Stimulated activated CD4-positive, alpha-beta T cell treated with anti-CD3 and anti-CD28 coated beads, Interleukin-12 subunit alpha, Interleukin-12 subunit beta, amount 100 ng/mL, for 48 hours (primary cell): ENCODE measurements at places on chromosomes 5 and 9.
A peak's percentile ranks its signal among the peaks of the same experiment; 100 is the strongest.

GRCh38 chr9:112224401-112225289 lies 49.5 kb upstream of the SUSD1 start:
- DNase-seq, result no peak

GRCh38 chr9:33167972-33168461 lies 881 bp upstream of the B4GALT1 start:
- no peak for DNase-seq

DNA sequence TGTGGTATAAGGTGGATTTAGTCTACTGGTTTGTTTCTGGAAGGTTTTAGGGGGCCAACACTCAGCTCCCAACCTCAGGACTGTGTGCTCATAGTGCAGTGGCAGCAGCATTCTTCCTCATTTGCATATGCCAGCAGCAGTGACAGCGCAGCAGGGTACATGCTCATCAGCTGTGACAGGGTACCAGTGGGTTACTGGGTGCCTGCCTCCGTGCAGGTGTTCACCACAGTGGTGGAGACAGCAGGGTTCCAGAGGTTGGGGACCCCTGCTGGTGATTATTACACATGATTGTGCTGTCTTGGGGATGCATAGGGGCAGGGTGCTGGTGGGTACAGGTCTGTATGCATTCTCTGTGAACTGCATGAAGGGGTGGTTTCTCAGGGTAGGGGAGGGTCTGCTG lies 45.5 kb upstream of the IFNE start:
- DNase-seq, result no peak

- DNase-seq, result no peak
Measured at GRCh38 chr5:127923804-127924570, 159.6 kb upstream of the SLC12A2 start.

DNA sequence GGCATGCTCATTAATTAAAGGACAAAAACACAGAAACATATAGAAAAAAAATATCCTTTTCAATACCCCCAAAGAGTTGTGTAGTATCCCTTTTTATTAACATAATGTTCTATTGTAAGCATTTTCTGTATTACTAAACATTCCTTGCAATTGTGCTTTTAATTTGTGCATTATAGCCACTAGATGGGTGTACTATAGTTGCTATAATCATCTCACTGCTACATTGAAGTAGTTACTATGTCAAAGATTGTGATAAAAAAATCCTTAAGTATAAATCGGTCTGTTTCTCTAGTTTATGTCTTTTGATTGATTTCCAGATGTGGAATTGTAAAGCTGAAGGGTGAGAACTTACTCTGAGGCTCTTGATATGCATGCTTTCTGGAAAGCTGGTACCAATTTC lies 21.4 kb downstream of the FREM1 start:
- DNase-seq, result no peak

- DNase-seq, result peak; percentile 92
Measured at GRCh38 chr9:127224883-127225739, 39.5 kb upstream of the GARNL3 start.

- DNase-seq, result no peak
Measured at GRCh38 chr5:59067956-59068656, 485.2 kb downstream of the RAB3C start.

DNA sequence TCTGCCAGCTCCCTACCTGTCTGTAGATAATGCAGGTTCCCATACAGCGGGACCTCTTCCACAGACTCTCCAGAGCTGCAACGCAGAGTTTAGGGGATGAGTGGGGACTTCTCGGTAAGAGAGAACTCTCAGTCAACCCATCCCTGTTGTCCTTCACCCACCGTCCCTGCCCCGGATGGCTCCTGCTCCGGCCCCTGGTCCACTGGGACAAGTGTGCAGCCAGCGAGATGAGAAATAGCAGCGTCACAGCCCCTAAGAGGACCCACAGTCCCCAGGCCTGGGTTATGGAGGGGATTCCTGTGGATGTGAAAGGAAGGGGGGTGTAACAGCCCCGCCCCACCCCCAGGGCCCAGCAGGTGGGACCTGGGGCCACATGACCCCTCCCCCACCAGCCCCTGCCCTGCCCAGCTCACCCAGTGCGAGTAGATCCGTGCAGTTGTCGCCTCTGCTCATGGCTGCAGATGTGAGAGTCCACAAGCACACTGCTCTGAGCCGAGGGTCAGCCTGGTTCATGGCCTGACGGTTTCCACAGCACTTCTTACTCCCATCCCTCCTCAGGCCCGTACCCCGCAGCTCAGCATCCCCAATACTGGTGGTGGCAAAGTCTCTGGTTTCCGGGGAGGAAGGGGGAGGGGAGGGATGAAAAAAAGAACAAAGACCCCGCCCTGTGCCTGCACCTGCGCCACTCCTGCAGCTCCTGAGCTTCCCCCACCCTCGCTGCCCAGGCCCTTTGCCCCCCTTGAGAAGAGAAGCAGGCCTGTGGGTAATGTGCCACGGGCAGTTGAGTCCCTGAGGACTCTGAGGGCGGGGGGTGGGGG lies at the start of gene SIT1:
Gene SIT1 (minus strand): TSS at position 591 of the 818 bp plus-strand sequence. CDS start 78 bp downstream, at position 513.
- peak; percentile 24 for DNase-seq

- no peak for DNase-seq
Measured at GRCh38 chr5:127019928-127020327, 10.4 kb downstream of the MARCHF3 start.

DNA sequence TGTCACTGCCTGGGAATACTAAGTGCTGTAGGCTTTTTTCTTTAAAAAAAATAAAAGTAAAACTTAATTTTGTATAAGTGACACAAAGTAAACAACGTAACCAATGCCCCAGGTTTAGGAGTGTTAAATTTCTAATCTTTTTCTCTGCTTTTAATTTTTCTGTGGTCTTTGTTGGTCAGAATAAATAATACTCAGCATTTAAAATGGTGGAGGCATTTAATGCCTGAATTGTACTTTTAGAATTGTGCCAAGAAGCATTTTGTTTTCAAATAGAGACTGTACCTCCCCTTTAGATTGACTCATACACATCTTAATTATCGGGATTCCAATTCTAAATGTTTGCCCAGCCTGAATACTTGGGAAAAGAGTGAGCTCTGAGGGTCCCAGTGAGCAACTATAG lies 1.6 kb downstream of the DMXL1 start:
- no peak for DNase-seq

DNA sequence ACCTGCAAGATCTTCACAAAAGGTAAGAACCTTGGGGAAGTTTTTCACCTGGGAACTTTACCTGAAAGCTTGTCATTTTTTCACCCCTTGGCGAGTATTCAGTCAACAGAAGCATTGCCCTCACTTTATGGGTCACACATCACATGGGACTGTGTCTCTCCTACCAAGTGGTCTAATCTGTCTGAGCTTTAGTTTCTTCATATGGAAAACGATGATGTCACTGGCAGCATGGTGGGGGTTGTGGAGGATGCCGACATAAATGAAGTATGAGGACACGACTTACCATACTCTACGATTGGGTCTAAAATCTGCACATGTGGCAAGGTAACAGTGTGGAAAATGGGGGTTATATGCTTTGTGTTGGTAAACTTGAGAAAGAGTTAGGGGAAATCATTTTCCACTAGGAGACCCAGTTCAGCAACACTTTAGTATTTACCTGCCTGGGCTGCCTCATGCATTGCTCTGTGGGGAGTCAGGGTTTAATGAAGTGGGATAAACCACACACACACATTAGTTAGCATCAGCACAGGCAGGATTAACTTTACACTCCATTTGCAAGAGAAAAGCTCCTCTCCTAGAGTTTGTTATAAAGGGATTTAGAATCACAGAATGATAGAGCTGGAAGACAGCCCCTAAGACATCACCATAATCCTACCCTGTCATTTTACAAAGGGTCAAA lies 19.8 kb upstream of the PAX5 start:
- DNase-seq, result no peak

DNA sequence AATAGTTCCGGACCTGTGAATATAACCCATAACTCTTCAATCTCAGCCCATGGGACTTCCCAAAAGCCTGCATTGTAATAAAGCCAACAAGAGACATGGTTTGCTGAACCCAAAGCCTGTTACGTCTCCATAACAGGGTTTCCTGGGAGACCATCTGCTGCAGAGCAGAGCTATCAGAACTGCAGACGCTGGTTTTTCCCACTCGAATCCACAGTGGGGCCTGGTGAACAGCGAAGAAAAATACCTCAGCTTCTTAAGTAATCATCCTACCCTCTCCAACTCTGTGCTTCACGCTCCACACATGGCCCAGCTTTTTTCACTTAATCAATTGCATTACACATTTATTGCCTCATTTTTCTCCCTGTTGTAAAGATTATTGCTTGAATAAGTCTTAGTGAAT lies 409.5 kb upstream of the GRIA1 start:
- no peak for DNase-seq

DNA sequence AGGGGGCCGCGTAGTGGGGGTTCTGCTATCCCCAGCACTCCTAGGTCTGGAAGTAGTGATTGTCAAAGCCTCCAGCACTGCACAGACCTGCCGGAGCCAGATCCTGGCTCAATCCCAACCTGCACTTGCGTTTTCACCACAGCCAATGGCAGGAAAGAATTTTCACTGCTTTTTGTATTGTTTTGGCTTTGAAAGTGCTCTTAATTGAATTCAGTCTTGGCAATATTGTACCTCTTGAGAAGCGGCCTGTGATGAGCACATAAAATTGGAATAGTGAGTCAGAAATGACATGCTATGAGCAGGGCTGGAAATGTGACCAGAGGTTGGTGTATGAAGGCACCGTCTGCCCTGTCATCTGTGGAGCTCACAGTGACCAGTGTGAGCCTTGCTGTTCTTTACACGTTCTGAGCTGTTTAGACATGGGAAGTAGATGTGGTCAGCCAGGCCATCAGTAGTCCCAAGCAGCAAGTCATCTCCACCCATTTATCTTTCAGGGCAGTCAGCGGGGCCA lies 41.5 kb downstream of the SECISBP2 start:
- DNase-seq, result no peak

DNA sequence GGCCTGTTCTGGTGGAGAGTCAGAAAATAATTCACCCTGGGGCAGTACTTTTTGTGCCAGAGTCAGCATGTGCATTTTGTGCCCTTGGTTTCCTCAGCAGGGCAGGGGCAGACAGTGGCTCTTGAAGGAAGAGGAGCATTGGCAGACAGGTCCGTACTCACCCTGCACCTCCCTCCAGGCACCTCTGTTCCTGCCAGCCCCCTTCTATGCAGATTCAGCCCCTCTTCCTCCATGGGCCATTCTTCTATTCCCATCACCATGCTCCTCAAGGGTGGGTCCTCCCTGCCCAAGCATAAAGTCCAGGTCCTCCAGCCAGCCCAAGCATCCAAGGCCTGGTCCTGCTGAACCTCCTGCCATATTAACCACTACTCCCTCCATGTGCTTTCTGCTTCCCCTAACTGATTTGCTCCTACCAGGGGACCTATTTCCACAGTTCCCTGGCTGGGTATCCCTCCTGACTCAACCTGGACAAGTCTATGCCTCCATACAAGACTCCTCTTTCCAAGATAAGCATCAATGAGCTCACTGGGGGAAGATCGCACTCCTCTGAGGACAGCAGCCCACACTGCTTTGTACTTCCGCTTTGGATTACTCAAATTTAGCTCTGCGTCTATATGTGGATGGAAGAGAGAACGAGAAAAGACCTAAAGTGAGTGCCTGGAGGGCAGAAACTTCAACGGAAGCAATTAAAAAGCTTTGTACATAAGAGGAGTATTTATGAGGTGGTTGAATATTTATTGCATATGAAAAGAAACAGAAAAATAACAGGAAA lies 9.3 kb upstream of the ACSL6 start:
- DNase-seq, result no peak
